Activated T-cell treated with anti-CD3 and anti-CD28 coated beads, Interleukin-2, amount 50 U/mL, for 48 hours (primary cell): ENCODE measurements at places on chromosomes 13 and 19.

DNA sequence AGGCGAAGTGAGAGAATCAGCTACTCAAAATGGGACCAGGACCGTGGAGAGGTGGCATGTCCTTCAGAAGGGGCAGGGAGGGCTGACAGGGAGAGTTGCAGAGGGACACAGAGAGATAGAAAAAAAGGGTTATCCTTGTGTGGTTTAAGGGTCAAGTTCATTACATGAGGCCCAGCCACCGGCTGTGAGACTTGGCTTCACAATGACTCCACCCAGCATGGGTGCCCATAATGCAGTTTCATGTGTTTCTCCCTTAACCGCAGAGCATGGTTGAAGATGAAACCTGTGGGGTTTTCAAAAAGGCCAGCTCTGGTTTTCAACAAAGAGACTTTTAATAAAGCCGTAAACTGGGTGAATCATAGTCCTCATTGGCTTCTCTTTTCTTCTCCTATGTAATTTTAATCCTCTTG, 164.6 kb downstream of the KLF5 start:
- DNase-seq: peak; percentile 56

DNA sequence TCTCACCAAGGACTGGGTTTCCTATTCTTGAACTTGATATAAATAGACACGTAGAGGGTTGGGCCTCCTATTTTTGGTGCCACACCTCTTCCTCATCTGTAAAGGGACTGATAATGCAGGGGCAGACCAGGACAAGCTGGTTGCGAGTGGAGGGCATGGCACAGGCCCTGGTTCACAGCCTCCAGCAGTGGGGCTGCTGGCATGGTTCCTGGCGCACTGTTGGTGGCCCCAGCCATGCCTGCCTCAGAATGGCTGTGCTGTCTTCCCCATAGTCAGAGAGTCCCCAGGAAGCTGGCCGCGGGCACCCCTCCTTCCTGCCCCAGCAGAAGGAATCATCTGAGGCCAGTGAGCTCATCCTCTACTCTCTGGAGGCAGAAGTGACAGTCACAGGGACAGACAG, 10.5 kb upstream of the OVOL3 start:
- DNase-seq: no peak

DNA sequence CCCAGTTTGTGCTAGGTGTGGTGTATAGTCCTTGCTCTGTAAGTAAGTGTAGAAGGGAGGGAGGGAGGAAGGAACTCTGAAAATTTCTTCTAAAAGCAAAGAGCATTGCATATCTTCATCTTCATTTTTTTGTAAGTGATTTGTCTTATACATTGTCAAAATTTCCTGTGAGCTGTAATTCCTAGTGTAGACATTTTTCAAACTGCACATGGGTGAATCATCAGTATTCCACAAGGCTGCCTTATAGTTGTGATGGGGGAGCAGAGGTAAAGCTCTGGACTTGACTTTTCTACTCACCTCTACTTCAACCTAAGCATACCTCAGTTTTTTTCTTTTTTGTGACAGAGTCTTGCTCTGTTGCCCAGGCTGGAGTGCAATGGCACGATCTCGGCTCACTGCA, 86.9 kb downstream of the CDK8 start:
- no peak for DNase-seq

GRCh38 chr19:39471756-39472536, 8.7 kb upstream of the TIMM50 start:
- peak; percentile 39 for DNase-seq

DNA sequence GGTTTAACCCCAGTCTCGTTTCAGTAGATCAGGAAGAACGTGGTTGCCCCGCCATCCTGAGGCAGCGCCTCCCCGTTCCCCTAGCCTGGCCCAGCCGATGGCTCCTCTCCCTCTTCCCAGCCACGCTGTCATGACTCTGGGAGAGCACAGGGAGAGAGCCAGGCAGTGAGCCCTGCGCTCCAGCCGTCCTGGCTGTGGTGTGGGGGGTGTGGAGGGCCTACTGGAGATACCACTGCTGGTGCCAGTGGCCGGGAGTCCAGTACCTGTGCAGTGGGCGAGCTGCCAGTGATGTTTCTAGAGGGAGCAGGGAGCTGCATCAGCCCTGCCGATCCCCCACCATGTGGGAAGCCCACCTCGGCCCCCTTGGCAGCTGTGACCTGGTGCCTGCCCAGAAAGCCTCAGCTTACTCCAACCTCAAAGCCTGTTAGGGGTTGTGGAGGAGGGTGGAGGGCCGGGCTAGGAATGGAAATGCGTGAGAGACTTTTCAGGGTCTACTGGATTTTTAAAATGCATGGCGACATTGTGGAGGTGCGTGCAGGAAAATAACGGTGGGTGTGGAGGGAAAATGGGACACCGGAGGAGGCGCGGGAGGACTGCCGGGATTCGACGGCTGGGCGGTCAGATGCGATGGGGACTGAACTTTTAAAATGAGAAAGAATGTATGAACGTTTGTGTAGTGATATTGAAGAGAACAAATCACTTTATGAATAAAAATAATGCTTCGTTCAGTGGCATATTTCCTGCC, 4.9 kb downstream of the TEX29 start:
- no peak for DNase-seq

DNA sequence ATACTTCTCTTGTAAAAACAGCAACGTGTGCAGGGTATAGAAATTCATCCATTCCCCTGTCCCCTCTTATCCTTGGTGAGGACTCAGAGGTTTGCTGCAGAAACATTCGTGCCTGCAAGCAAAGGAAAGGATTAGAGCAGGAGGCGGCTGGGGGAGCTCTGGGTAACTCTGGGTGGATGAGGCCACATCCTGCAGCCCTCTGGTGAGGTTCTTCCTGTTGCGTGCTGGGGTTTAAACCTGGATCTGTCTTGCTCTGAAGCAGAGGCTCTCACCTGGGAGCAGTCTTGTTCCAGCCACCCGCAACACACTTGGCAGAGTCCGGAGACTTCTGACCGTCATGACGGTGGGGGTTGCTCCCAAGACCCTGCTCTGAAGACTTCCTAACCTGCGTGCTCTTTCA, 69.2 kb downstream of the ATP11A start:
- DNase-seq: no peak

GRCh38 chr13:29624997-29625396, 29.5 kb upstream of the SLC7A1 start:
- DNase-seq: no peak

DNA sequence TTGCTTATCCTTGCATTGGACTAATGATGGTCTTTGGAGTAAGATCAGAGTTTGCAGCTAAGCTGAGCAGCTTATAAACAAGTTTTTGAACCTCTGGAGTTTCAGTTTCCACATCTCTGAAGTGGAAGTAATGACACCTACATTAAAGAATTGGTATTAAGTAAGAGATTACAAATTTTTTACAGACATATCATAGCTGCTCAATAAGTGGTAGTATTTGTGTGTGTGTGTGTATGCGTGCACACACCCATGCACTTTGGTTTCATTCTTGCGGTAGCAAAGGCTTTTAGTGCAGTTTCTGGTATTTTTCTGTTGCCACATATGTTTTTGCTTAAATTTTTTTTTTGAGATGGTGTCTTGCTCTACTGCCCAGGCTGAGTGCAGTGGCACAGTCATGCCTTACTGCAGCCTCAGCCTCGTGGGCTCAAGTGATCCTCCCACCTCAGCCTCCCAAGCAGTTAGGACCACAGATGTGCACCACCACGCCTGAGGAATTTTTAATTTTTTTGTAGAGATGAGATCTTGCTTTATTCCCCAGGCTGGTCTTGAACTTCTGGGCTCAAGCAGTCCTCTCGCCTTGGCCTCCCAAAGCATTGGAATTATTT, 4.5 kb downstream of the NAA16 start:
- DNase-seq: no peak

GRCh38 chr19:48900477-48901406, 630 bp downstream of the NUCB1 start:
- peak; percentile 50 for DNase-seq

DNA sequence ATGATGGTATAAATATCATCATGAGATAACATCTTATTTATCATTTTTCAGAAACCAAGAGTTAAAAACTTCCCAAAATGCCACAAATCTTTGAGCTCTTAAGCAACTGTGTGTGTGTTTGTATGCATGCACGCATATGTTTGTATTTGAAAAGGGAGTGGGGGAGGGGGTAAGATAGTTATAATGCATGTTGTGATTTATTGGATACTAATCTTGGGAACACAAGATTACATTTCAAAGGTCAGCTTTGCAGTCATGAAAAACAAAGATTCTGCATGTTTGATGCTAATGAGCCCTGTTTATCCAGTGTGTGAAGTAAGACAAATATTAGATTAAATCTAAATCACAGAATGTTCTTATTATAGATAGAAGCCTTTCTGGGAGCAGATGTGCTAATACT, 355.9 kb downstream of the DCT start:
- DNase-seq: no peak
